ENCODE measurements at places on chromosomes 5 and 9.

DNA sequence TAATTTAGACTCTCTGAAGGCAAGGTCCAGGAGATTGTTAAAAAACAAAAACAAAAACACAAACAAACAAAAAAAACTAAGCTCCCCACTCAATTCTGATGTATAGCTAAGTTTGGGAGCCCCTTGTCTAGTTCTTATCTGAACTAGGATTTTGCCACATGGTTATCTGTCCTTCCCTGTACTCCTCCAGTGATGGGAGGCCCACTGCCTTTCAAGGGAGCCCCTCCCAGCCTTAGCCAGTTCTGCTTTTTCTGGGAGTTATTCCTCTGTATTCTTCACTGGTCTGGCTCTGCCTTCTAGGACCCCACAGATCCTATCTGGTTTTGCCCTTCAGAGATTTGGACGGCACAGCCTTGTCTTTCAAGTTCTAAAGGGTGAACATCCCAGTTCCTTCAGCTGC lies 2.1 kb upstream of the ALDH1B1 start:
- no peak for DNase-seq

DNA sequence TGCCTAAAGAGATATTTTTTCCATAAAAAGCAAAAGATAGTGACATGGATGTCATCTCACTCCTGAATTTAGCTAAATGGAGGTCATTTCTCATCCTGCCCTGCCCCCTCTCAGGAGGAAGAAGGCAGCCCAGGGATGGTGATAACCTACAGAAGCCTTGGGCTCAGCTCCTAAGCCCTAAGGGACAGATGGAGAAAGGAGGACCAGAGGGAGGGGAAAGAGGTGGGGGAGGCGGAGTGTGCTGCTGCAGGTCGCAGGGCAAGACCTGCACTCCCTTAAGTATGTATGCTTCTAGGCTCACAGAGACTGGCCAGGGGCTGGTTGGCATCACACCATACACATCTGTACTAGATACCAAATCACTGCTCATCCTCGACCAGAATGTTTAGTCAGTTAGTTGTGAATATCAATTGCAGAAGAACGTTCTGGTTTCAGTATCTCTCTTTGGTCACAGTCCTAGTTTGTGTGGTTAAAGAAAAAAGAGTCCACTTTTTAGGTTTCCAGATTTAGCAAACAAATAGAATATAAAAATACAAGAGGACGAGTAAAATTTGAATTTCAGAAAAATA lies 18.4 kb upstream of the CDKN2AIPNL start:
- DNase-seq: no peak

GRCh38 chr5:69268899-69269298 lies 34.2 kb downstream of the CDK7 start:
- DNase-seq: no peak

- DNase-seq: no peak
Measured at GRCh38 chr9:119794836-119795235, 425.6 kb upstream of the BRINP1 start.

DNA sequence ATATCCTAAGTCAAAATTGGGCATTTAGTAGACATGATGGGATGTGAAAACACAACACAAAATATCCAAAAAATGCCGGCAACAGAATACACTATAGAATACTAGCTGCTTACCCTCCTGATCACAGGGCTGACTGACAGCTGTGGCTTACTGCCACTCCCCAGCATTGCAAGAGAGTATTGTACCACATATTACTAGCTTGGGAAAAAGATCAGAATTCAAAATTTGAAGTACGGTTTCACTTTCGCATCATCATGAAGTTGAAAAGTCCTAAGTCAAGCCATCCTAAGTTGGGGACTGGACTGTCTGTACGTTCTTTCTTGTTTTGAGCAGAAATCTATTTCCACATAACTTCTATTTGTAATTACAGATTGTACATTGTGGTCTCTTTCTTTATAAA lies 851.4 kb downstream of the MAT2B start:
- DNase-seq: no peak

DNA sequence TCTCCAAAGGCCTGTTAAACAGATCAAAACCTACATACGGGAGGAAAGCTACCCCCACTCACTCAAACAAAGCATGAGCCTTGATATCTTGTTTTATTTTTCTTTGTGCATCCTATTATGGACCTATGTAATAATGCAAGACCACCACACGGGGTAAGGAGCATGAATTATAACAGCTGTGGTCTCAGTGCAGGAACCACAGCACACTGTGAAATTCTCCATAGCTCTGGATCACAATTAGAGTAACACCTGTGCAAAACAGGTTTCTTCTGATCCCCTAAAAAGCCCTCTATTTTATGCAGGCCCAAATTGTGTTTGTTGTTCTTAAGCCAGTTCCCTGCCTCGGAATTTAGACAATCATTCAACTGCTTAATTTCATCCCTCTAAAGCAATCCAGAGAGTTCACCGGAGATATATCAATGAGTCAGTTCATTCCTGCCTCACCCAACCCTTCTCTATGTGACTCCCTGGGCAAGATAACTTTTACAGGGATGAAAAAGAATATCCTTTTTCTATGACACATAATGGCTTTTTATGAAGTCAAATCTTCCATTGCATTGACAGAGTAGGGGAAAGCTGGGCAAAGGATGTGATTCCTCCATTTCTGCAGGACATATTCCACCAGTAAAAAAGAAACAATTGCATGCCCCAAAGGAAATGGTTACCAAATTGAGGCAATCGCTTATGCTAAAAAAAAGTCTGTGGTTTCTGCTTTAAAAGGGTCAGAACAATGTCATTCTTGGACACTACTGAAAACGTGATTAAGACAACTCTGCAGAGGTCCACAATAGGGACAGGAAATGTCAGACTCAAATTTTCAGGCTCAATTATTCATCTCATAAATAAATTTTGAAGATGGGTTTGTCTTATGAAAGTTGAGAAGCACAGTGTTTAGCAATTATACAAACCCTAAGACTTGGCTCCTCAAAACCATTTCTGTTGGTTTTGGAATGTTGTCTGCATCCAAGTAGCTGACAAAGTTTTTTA lies 41.6 kb upstream of the FST start:
- DNase-seq: no peak

DNA sequence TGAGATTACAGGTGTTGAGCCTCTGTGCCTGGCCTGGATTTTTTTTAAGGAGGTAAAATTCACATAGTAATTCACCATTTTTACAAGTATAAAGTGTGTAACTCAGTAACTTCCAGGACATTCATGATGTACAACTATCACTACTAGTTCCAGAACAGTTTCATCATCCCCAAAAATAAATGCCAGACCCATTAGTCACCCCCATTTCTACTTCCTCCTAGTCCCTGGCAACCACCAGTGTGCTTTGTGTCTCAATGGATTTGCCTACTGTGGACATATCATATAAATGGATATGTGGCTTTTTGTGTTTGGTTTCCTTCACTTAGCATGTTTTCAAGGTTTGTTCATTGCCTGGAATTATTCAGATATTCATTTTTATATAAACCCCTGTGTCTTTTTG lies 72.5 kb upstream of the PANK3 start:
- DNase-seq: no peak

- no peak for DNase-seq
Measured at GRCh38 chr9:97853056-97853843, at the start of gene FOXE1. FOXE1 (plus strand) TSS chr9:97853226; CDS start chr9:97853915, 689 bp downstream.

DNA sequence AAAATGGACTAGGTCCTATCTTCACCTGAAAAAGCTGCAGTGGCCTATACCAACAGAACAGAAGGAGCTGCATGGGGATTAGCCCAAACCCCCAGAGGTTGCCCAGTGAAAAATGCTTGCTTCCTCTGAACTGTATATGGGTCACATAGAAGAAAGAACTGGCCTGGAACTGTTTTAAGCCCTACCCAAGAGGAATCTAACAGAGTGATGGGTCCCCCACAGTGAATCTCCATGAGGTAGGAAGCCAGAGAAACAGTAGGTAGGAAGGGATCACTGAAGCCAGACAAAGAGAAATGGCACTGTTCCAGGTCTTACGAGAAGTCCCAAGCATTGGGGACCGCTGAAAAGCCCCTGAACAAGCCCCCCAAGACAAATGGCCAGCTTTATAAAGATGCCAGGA lies 28.8 kb upstream of the TRIM32 start:
- no peak for DNase-seq

- no peak for DNase-seq
Measured at GRCh38 chr9:85630676-85631075, 111.1 kb downstream of the AGTPBP1 start.

- DNase-seq: no peak
Measured at GRCh38 chr5:1058083-1058945, 49.7 kb downstream of the NKD2 start.

DNA sequence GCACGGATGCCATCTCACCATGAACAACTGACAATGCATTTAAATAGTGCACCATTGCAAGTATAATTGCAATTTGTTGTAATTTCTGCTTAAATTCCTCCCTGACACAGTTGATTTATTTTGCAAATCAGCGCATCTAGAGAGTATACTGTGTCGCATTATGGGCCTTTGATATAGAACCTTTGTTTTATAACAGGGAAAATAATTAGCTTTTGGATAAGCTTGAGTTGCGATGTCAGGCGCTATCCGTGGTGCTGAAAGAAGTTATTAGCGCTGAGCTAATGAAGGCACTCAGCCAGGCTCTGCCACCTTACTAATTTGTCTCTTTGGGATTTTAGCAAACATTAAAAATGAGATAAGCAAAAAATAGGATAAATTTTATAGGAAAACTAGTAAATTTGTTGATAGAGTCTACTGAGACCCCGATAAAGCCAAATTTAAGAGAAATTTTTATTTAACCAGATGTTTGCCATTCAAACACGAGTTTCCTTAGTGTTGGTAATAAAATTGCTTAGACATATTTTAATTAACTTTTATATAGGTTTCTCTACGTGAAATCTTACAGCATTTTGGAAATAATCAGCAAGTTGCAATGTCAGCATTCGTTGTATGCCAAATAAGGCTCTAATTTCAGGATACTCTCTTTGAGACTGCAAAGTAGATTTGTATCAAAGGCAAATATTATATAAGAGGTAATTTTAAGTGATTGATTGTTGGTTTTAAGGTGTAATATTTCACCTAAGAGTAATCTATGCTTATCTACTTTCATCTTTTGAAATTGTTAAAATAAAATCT lies 355.5 kb downstream of the TLR4 start:
- no peak for DNase-seq

GRCh38 chr5:119019949-119020348 lies 31.6 kb upstream of the DTWD2 start:
- DNase-seq: no peak

DNA sequence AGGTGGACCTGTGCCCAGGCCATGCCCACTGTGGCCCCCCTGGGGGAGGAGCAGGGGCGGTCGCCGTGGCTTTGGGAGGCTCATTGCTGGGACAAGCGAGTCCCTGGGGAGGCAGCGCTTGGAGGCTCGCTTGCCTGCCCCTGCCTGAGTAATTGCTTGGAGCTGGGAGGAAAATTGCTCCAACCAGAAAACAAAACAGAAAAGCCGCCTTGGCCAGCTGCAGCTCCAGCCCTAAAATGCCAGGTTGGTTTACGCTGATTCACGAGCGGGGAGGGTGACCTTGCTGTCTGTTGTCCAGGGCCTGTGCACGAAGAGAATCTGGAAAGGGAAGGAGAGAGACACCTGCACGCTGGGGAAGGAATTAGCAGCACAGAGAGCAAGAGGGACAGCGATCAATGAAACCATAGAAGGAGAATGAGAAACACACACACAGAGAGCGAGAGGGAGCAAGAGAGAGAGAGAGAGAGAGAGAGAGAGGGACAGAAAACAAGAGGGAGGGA lies 25.3 kb downstream of the NTNG2 start:
- DNase-seq: no peak

Measured in NCI-H446 (cell line).